ENCODE measurements at places on chromosomes 13 and 19.
A peak's percentile ranks its signal among the peaks of the same experiment; 100 is the strongest.

DNA sequence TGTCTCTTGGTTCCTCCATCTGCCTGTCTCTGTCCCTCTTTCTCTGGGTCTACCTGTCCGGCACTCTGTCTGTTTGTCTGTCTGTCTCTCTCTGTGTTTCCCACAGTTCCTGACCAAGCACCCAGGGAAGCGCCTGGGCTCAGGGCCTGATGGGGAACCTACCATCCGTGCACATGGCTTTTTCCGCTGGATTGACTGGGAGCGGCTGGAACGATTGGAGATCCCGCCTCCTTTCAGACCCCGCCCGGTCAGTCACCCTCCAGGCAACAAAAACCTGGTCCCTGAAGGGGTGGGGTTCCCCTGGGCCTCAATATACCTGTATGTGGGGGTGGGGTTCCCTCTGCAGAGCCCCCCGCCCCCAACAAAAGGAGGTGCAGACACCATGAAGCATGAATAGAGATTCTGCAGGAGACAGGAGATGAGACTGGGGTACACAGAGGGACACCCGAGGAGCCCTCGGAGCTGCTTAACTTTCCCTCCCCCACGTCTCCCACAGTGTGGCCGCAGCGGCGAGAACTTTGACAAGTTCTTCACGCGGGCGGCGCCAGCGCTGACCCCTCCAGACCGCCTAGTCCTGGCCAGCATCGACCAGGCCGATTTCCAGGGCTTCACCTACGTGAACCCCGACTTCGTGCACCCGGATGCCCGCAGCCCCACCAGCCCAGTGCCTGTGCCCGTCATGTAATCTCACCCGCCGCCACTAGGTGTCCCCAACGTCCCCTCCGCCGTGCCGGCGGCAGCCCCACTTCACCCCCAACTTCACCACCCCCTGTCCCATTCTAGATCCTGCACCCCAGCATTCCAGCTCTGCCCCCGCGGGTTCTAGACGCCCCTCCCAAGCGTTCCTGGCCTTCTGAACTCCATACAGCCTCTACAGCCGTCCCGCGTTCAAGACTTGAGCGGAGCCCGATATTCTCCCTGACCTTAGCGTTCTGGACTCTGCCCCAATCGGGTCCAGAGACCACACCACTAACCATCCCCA lies 2.6 kb upstream of the CACNG7 start:
- DNase-seq, result no peak

- DNase-seq, result no peak
These were observed 51.8 kb downstream of the RBM26 start for GRCh38 chr13:79354285-79354684.

DNA sequence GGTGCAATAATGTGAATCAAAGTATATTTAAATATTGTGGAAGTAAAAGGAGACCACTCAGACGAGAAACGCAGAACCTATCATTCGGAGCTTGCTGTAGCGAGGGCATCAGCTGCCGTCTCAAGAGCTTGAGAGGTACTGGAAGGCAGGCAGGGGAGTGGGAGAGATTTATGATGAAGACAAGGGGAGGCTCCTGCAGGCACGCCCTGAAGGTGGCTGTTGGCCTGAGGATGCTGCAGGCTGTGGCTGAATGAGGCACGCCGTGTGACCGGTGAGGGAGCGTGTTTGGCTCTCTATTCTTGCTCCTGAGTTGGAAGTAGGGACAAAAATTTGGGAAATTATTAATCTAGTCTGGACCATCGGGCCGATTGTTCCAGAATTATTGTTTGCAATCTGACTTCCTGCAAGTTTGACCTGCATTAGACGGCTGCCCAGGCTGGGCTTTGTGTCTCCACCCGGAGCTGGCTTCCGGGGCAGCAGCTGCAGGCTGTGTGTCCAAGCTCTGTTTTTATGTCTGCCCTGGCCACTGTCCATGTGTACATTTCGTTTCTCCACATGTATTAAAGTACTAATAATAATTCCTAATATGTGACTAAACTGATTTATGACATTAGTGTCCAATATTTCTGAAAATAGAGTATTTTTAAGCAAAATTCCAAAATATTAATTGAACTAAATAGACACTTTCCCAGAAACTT lies 91.1 kb upstream of the ANKRD10 start:
- peak; percentile 14 for DNase-seq

GRCh38 chr19:46068345-46069258 lies 27.8 kb upstream of the IGFL4 start:
- DNase-seq, result peak; percentile 45

GRCh38 chr19:49019242-49019932 lies 2.5 kb upstream of the LHB start:
- no peak for DNase-seq

DNA sequence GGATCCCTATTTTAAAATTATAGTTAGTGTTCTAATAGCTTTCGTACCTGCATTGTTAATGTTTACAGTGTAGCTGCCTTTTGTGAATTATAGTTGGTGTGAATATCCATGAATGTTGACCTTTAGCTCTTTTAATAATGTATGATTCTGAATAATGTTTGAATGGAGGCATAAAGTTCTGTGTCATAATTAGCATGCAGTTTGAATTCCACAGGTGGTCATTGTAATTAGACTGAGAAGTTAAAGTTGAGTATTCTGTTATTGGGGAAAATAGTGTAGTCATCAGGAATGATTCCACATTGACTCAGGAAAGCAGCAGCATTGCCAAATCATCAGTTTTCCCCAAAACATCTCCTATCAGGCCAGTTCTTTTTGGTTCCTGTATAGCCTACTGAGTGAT lies 12.1 kb downstream of the GPR18 start:
- no peak for DNase-seq

DNA sequence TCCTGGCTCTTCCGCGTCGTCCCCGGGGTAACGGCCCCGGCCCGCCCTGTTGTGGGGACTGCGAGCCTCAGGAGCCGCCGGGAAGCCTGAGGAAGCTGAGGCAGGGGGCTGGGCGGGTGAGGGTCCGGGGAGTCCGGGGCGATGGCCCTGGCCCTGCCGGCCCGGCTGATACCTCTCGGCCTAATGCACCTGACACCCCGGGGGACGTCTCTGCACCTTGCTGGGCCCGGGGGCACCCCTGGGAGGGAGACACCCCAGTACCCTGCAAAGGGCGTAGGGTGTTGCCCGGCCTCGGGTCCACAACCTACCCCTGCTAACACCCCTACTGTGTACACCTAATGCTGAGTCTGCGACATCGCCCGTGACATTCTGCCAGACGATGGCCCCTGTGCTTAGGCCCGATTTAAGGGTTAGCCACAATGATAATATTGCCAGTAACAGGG lies 410 bp downstream of the PIN1 start:
- no peak for DNase-seq

GRCh38 chr19:40719414-40719894 lies 2.5 kb downstream of the ITPKC start:
- no peak for DNase-seq

- DNase-seq, result no peak
These were observed 855 bp downstream of the LYL1 start for GRCh38 chr19:13101590-13102415.

- DNase-seq, result no peak
These were observed 25.6 kb downstream of the CCDC8 start for GRCh38 chr19:46387713-46388130.

- DNase-seq, result no peak
These were observed 40.8 kb downstream of the RCBTB2 start for GRCh38 chr13:48492096-48492440.

DNA sequence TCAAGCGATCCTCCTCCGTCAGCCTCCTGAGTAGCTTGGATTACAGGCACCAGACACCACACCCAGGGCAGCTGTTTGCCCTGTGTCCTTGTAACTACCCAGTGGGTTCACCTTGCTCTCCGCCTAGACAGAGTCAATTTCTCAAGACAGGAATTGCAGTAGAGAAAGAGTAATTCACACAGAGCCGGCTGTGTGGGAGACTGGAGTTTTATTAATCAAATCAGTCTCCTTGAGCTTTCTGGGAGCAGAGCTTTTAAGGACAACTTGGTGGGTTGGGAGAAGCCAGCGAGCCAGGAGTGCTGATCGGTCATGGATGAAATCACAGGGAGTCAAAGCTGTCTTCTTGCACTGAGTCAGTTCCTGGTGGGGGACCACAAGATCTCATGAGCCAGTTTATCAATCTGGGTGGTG lies 20.6 kb upstream of the ADGRE1 start:
- DNase-seq, result no peak

GRCh38 chr19:33392341-33393285 lies 19.1 kb downstream of the CEBPG start:
- no peak for DNase-seq

DNA sequence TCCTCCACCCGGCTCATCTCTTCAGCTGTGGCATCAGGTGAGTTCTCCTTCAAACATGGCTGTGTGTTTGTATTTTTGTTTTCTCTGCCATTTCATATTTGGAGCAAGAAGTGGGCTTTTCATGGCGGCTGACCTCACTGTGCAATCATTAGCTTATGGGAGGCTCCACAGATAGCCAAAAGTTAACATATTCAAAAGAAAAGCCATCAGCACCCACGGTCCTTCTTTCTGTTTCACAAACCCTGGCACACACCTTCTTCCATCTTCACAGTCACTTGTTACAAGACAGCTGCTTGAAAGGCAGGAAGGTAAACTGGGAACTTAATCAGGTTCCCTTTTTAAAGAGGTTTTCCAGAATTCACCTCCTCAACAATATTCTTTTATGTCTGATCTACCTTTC lies 69.3 kb upstream of the ATP12A start:
- DNase-seq, result no peak

DNA sequence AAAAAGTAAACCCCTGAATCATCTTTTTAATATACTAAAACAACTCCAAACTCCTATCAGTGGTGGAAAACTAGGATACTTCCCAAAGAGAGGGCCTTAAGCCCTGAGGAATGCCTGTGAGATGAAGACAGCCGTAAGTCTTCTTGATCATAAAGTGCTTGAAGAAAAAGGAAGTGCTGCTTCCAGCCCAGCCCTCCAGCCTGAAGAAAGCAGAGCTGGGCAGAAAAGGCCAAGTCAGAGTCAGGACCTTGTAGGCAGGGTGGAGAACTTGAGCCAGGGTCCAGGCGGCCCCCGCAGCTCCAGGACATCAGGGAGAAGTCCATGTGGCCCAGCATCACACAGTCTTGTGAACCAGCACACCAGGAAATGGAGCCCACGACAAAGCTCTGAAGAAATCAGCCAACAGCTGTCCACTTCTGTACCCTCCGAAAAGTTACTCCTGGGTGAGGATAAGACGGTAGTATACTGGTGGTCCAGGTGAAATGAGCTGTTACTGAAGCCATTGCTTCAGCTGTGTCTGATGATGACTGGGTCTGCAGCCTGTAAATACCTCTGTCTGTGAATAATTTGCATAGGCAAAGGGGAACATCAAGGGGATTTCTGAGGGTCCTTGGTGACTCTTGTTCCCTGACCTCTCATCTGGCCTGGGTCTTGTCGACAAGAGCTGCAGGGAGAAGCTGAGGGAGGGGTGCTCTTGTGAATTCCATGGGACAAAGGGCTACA lies 18.7 kb upstream of the CRYL1 start:
- DNase-seq, result no peak

GRCh38 chr13:72884101-72884500 lies 102.2 kb downstream of the PIBF1 start:
- DNase-seq, result no peak

DNA sequence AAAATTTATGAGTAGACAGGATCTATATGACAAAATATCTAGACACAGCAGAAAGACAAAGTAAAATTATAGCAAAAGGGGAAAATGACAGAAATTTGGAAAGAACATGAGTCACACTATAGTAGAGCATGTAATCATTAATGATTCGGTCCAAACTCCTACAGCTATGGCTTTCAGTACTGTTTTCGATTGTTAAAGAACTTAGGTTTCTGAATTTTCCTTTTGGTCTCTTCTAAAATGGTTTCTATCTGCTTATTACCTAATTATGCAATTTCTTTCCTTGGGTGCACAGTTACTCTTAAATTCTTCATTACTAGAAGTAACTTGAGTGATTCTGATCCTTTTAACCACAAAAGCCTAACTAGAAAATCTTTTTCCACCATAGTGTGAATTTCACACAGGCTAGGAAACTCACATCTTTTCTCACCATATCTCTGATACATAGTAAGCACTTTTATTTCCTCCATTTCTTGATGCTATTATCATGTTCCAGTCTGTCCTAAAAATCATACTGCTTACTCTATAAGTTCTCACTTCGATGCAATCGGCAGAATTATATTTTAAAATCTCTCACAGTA lies 1101.4 kb downstream of the PCDH9 start:
- DNase-seq, result no peak

- DNase-seq, result no peak
These were observed 4.7 kb upstream of the ZNF813 start for GRCh38 chr19:53462861-53463260.

GRCh38 chr13:50149932-50150331 lies 134.7 kb downstream of the KCNRG start:
- no peak for DNase-seq

- DNase-seq, result no peak
These were observed 801.1 kb downstream of the SLITRK5 start for GRCh38 chr13:88472316-88472715.

- DNase-seq, result no peak
These were observed 228.6 kb downstream of the LMO7 start for GRCh38 chr13:75864718-75865117.

- DNase-seq, result no peak
These were observed 37.0 kb upstream of the FARP1 start for GRCh38 chr13:98105929-98106336.

GRCh38 chr19:6161271-6161850 lies 25.9 kb downstream of the ACSBG2 start:
- DNase-seq, result no peak

DNA sequence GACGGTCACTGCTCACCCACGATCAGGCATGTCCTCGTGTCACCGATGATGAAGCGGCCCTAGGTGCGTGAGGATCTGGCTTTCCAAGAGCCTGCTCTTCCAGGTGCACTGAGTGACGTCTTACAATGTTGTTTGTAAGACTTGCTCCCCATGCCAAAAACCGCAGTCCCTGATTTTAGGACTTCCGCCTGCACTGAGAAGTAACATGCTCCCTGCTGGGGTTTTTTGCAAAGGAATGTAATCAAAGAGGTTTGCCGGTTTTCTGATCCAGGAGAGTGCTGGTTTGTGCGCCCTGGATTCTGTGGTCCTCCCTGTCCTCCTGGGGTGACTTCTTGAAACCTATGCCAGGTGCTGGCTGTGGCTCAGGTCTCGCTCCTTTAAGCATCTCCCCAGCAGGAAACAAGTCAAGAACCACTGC lies 38.8 kb downstream of the MYO9B start:
- DNase-seq, result no peak

Measured in glomerular endothelial cell (primary cell).